ENCODE measurements at places on chromosomes 4 and X.

GRCh38 chr4:82710197-82710929 is 88.2 kb downstream of the SCD5 start:
- no peak for DNase-seq

- DNase-seq, result no peak
Observed at GRCh38 chr4:160894809-160895208, 1269.0 kb downstream of the FSTL5 start.

DNA sequence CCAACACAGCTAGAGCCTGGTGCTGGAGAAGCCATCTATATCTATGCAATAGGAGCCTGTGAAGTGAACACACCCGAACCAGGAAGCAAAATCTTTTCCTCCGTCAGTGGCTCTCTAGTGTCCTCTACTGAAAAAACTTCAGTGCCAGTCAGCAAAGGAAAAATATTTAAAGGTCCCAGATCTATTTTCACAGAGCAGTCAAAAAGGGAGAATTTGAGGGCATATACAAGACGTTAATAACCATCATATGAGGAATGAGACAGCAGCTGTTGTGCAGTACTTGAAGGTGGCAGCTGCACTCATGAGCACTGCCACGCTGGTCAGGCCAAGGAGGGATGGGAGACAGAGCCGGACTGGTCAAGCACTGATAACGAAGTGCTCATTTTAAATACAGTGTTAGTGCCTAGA is 14.4 kb downstream of the MCUB start:
- peak; percentile 90 for DNase-seq

GRCh38 chr4:34281826-34282225 is 1962.5 kb downstream of the ARAP2 start:
- no peak for DNase-seq

- DNase-seq, result no peak
Observed at GRCh38 chr4:43680421-43680820, 768.2 kb downstream of the KCTD8 start.

Measured in SJCRH30 (cell line).